Small intestine (tissue), 16 donors: ENCODE measurements at places on chromosomes 2 and 18.

DNA sequence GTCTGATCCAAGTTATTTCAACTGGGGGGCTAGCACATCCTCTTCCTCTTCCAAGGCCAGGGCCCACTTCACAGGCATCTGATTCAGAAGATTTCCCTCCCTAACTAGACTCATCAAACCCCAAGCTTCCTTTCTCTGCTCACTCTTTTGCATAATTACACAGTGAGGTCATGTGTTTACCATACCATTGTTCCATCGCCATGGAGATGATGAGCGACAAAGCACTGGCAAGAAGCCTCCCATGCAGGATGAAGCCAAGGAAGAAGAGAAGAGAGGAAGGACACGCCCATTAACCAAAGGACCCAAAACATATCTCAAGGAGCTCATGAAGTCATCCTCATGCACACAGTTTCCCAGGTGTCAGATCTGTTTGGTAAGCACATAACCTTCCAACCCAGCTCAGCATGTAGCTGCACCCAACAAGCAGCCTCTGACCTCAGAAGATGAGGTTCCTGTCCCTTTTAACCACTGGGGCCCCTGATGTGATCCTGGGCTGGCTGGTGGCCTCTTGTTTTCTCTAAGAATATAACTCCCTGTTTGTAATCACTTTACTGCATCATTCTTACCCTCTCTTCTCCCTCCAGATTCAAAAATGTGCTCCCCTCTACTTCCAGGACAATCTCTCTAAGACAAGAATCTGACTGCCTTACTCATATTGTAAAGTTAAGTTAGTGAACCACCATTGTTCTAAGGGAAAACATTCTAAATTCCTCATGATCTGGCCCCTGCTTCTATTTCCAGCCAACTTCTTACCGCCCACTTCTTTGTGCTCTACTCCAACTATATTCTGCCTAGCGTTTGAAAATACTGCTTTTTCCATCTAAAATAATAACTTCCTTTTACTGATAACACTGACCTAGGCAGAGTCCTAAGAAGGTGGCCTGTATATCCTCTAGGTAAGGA, 190.1 kb downstream of the TTC32 start:
- DNase-seq = peak; percentile 2

GRCh38 chr2:53450923-53451322, 316.7 kb upstream of the CHAC2 start:
- no peak for DNase-seq

- no peak for DNase-seq
Measured at GRCh38 chr2:1231466-1232063, 181.7 kb upstream of the TPO start.

DNA sequence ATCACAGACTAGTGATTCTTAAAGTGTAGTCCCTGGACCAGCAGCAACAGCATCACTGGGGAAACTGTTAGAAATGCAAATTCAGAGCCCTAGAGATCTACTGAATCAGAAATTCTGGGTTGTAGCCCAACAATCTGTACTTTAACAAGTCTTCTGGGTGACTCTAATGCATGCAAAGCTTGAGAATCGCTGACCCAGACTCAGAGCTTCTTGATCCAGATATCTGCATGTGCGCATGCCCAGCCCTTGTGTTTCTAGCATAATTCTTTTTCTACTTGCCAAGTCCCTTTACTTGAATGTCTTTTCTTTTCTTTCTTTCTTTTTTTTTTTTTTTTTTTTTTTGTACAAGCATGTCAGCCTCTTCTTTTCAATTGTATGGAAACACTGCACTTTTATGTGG, 60.4 kb downstream of the FIGN start:
- DNase-seq = no peak
